ENCODE measurements at places on chromosomes 3 and 15.

DNA sequence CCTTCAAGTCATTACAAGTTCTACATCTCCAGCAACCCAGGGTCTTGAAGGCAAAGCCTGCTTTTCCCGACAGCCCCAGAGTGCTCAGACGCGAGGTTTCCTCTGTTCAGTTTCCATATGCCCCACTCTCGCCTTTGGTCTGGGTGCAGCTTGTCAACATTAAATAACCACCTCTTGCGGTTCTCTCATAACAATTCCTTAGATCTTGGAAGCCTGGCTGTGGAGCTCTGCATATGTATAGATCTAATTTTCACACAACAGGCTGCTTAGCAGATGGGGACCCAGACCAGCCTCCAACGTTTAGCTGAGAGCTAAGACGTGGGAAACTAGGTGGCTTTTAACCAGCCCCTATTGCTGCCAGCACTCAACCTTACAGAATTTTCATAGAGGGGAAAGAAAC lies 295.5 kb downstream of the RPLP1 start:
- no peak for DNase-seq

GRCh38 chr3:128987302-128988100 lies 6.4 kb downstream of the CFAP92 start:
- DNase-seq: no peak

DNA sequence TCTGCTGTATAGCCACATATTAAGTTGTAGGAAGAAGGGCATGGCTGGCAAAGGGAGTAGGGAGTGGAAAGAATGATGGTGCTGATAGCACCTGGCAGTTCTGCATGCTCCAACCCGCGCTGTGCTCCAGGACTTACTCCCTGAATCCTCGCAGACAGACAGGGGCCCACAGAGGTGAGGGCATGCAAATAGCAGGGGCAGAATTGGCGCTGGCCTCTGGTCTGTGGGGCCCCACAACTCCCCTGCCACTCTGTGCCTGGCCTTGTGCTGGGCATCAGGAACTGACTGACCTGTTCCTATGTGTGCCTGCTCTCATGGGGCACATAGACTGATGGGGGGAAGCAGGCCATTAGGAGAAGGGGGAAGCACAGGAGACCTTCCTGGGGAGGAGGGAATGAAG lies 20.9 kb downstream of the HDAC11 start:
- no peak for DNase-seq

DNA sequence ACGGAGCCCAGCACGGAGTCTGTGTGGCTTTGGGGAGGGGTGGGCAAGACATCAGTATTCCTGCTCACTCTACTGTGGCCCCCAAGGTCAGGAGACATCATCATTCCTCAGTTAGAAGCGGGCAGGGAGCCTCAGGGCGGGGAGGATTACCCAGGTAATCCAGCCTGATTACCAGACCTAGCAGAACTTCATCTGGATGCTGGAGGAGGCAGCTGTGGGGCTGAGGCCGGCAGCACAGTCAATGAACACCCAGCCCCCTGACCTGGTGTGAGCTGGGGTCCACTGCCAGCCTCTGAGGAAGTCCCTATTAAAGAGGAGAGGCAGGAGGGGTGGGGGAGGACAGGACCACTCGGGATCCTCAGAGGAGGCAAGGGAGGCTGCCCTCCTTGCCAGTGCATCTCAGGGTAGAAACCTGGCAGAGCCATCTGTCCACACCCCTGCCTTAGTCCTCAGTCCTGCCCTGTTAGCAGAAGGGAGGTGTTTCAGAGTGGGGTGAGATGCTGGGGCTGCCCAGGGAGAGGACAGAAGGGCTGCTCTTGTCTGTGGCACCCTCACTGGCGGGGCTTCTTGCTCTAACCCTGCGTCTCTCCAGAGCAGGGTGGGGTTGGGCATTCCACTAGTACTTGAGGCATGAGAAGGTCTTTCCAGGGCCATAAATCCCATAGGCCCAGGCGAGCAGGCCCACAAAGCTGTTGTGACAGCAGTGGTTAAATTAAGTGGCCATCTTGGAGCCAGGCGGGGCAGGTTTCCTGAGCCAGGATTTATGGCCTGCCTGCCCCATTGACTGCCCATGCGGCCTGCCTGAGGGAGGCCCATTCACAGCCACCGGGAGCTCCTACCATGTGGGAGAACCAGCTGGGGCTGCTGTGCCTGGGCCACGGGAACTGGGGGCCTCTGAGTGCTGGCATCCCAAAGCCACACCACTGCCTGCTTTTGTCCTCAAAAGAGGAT lies 82.1 kb downstream of the LINGO1 start:
- DNase-seq: no peak

DNA sequence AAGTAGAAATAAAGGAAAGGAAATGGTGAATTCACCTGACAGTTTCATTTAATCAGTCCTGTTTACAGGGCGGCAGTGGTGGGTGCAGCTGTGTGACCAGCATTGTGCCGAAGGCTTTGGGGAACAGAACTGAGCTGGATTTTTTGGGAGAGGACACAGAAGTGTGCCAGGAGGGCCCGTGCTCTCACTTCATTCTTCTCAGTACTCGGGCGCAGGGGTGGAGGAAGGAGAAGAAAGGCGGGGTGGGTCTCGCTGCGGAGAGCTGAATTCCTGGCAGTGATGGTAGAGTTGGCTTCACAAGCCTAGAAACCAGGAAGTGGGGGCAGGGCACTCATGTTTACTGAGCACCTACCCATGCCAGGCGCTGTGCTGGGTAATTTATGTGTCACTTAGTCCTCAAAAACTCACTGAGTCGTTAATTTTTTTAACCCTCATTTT lies 64.6 kb downstream of the CRTC3 start:
- DNase-seq: peak; percentile 57
